Cortex of kidney (tissue), 1 donor: ENCODE measurements at places on chromosomes 1 and 21.

GRCh38 chr1:225567789-225568188 lies 85.1 kb downstream of the ENAH start:
- DNase-seq = no peak

GRCh38 chr21:41500931-41501381 lies 7.0 kb downstream of the TMPRSS2 start:
- DNase-seq = no peak

- DNase-seq = no peak
Measured at GRCh38 chr1:84096176-84096575, 47.9 kb upstream of the PRKACB start.

- DNase-seq = no peak
Measured at GRCh38 chr21:36647279-36648093, 51.4 kb upstream of the SIM2 start.

- DNase-seq = no peak
Measured at GRCh38 chr21:40337981-40338380, 470.7 kb downstream of the PCP4 start.

DNA sequence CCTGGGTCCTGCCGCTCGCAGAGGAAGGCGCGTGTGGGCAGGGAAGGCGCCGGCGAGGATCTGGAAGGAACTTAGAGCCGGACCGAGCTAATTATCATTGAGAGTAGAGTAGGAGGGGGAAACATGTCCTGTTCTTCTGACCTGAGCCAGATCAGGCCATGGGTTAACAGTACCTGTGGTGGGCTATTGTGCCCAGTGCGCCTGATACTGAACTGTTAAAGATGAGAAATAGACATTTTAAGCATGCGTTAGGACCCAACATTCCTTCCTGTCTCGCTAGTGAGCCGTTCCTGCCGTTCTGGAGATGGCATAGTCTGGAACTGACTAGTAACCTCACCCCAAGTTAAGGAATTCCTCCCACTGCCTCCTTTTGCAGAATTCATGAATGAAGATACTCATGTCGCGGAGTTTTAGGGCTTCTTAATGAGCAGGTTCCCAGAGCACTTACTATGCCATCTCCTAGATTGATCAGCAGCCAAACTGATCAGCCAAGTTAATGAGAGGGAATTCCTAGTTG lies 870 bp downstream of the STRIP1 start:
- no peak for DNase-seq

GRCh38 chr1:165764277-165764676 lies 4.4 kb downstream of the TMCO1 start:
- DNase-seq = no peak

DNA sequence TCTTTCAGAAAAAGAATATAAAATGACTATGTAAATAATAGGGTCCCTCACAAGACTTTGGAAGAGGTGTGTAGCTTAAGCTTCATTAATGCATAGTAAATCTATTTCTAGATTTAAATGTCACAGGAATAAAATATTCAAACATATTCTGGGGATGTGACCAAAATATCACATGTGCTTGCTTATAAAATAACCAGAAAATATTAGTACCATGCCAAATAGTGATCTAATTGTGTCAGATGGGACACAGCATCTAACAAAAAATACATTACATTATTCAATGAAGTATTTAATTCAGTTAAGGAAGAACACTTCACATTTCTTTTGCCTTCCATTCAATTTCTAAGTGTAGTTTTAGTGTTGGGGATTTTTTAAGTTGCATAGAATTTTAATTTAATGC lies 179.5 kb downstream of the LRRC40 start:
- no peak for DNase-seq

DNA sequence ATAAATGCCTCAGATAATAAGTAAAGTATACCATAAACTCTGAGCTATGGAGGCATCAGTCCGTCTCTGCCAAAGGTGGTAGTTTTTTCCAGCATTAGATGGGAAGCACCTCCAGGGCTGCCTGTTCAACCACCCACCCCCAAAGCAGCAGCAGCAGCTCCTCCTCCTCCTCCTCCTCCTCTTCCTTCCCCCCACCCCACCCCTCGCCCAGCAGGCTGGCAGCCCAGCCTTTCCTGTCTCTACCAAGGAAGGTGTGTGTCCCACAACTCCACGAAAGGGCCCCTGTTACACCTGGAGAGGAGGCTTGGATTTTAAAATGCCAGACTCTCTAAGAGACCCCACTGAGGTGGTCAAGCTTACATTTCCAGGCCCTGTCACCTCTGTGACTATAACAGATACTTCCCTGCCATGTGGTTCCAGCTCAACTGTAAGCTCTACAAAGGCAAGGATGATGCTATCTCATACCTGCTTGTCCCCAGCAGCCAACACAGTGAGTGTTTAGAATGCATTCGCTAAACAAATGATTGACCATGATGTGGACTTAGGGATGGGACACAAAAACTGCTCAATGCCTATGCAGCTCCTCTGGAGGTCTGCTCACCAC lies 76.7 kb downstream of the GFI1 start:
- DNase-seq = no peak

GRCh38 chr1:24910210-24910609 lies 19.9 kb downstream of the RUNX3 start:
- DNase-seq = no peak

DNA sequence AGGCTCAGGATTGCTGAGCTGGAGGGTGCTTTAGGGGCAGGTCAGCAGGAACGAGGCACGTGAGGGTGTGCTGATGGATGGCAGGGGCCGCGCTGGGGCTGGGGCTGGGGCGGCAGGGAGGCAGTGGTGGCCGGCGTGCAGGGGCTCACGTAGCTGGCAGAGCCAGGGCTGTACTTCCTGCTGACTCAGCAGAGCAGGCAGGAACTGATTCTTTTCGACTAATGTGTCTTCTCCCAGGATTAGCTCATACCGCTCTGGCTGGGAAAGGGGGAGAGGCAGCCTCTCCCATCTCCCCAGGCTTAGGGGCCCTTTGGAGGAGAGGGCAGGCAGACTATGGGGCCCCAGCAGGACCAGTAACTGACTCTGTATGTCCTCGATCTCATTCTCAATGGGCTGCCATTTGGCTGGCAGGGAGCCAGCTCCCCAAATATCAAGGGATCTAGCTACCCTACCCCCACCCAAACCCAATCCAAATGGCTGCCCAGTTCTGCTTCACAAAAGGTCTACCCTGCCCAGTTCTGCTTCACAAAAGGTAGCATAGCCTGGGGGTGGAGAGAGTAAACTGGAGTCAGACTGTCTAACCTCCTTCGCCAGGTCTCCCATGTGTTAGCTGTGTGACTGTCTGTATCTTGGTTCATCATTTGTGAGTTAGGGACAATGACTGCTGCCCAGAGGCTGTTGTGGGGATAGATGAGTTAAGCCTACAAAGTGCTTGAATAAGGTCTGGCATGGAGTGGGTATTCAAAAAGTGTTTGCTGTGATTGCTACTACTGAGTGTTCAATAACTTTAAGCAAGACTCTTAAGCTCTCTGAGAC lies 100.1 kb upstream of the SLC2A1 start:
- no peak for DNase-seq

DNA sequence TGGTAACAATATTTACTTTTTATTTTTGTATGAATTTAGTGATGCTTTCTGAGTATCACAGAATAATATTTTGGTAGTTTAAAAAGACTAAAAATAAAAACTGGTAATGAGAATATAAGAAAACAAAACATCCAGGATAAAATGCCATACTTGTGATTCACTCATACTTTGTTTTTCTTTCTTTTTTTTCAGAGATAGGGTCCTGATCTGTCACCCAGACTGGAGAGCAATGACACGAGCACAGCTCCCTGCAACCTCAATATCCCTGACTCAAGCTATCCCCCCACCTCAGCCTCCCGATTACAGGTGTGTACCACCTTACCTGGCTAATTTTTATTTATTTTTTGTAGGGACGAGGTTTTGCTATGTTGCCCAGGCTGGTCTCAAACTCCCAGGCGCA lies 64.2 kb upstream of the ADAM30 start:
- no peak for DNase-seq

DNA sequence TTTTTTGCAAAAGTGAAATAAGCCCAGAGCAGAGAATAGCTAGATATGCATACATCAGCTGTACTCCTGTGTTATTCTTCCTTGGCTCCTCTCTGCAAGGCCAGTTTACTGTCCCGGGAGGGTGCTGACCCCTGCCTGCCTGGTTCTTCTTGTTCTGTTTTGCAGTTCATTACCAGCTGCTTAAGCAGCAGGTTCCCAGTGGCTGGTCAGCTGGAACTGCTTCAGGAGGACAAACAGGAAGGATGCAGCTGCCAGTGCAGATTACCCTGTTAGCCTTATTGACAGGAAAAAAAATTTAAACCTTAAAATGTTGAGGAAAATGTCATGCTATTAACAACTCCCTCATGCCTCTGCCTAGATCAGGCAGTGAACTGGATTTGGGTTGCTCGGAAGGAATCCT lies 16.0 kb upstream of the LRIG2 start:
- no peak for DNase-seq

DNA sequence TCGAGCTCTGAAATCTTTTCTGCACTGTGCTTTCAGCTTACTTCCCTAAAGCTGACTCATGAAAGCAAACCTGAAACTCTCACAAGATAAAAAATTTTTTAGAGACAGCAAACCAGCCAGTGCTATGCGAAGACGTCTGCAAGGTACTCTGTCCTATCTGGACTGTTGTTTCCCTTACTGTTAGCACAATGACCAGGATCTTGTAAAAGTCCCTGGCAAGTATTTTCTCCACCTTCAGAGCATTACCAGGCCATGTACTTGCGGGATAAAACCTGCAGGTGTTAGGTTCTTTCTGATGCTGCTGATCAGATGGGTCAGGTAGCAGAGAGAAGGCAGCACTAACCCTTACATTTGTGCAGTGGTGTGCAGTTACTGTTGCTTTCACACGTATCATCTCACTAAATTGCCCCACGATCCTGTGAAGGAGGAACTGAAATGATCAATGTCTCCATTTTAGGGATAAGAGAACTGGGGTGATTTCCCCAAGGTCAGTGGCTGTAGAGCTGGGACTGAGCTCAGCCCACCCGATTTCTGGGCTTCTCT lies 56.6 kb downstream of the PLXNA2 start:
- DNase-seq = no peak

GRCh38 chr1:179856296-179856695 lies 21.3 kb downstream of the TOR1AIP2 start:
- no peak for DNase-seq

DNA sequence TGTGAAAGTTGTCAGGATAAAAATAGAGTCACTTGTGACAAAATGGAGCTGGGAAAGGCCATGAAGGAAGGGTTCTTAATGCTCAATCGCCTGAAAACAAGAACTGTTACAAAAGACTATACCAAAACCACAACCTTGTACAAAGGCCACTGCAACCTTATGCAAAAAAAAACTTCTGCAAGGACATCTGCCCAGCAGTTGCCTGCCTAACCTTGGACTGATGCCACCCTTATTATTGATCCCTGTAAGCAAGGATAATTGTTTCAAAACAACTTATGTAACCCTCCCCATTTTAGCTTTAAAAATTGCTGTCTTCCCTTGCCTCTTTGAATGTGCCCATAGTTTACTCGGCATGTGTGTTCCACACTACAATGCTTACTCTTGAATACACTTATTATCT lies 5.7 kb downstream of the ALG14 start:
- DNase-seq = no peak

DNA sequence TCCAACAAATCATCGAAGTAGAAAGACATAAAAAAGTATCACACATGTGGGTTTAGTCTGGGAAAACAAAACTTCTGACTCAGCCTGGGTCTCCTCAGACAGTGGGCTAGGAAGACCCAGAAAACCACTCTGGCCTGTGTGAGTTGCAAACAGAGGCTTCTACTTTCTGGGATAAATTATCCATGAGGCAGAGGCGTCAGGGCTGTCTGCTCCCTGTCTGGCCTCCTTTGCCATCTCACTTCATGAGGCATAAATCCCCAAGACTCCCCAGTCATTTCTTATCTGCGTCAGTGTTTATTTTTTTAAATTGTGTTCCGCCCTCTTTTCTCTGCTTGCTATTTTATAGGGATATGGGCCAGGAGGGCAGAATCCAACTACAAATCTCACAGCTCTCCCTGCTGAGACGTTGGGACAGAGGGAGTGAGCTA lies 80.6 kb upstream of the TRABD2B start:
- no peak for DNase-seq

- DNase-seq = no peak
Measured at GRCh38 chr1:168485048-168485447, 58.7 kb downstream of the XCL2 start.

GRCh38 chr1:239784896-239785295 lies 306.8 kb upstream of the FMN2 start:
- DNase-seq = no peak

- no peak for DNase-seq
Measured at GRCh38 chr1:185427264-185427663, 110.2 kb upstream of the IVNS1ABP start.

DNA sequence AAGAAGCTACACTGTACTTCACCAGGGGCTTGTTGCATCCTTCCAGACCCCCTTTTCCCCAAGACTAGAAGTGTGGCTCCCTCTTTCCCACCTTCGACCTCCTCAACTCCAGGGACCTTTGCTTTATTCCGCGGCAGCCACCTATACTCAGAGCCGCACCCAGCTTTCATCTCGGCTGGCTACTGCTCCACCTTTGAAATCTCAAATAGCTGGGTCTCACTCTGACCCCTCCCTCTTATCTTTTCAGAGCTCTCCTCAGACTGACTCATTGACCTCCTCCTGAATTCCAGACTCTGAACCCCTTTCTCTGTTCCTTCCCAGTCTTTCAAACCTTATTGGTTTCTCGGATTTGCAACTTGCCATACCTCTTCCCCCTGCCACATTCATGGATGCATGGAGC lies 144.7 kb upstream of the JUN start:
- no peak for DNase-seq

GRCh38 chr21:39373634-39374033 lies 24.7 kb upstream of the HMGN1 start:
- no peak for DNase-seq

DNA sequence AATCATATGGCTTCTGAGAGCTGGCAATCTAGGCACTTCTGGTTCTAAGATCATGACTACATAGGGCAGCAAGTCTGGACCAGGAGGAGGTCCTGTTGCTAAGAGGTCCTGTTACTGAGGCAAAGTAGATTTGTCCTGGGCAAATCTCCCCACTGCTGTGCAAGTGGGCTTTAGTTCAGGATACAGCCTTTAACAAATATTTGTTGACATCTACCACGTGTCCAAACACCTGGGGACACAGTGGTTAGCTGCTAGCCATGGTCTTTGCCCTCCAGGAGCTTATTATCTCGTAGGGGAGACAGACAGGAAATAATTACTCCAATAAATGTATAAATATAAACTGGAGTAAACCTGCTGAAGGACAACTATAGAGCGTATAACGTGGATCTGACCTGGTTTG lies 3.2 kb downstream of the CGN start:
- no peak for DNase-seq

DNA sequence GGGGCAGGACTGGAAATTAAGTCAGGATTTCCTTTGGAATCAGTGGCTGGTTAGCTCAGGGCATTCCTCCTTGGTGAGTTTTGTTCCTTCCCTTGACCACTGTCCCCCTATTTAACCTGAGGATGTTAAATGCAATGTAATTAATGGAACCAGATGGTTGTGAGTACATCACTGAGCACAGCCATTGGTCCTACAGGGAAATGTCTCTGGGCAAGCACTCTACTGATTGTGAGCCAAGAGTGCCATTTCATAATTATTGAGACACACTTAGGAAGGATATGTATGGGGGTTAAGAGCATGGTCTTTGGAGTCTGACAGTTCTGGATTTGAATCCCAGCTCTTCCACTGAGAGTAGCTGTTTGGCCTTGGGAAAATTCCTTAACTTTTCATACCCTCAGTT lies 74.4 kb downstream of the SPAG17 start:
- DNase-seq = no peak
